ENCODE measurements at places on chromosomes 5 and 9.

- no peak for DNase-seq
Observed at GRCh38 chr9:37309136-37309535, 113.4 kb upstream of the GRHPR start.

- DNase-seq = no peak
Observed at GRCh38 chr9:75382126-75382525, 293.8 kb downstream of the OSTF1 start.

DNA sequence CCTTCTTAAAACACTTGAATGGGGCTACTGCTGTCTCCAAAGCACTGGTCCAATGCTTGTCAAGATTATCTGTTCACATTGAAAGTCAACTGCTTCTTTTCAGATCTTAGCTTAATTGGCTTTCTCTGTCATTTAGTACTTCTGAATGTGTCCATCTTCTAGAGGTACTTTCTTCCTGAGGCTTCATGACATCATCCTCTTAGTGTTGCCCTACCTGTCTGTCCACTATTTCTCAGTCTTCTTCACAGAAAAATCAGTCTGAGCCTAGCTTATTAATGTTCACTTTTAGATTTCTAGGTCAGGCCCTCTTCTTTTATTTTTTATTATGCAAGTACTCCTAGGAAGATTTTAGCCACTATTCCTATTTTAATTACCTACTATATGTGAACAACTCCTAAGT lies 899.9 kb downstream of the DTWD2 start:
- no peak for DNase-seq

DNA sequence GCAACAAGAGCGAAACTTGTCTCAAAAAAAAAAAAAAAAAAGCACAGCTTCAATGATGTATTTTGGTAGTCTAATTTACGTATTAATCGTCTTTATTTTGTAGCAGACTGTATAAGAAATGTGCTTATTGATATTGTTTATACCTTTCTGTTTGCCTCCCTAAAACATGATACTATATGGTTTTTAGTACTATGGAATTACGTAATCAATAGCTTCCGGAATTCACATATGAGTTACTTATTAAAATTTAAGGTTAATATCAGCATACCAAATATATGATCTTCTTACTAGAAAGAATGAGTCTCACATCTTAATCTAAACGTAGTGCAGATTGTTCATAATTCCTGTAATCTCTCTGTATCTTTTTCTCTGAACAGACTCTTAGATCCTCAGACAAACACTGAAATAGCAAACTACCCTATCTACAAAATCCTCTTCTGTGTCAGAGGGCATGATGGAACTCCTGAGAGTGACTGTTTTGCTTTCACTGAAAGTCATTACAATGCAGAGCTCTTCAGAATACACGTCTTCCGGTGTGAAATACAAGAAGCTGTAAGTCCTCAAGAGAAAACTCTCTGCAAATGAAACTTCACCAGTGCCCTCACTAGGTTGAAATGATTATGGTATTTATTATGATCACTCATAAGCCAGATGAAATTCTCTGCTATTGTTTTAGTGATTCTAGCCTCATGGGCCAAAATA lies 44.4 kb upstream of the GPR21 start:
- DNase-seq = no peak

DNA sequence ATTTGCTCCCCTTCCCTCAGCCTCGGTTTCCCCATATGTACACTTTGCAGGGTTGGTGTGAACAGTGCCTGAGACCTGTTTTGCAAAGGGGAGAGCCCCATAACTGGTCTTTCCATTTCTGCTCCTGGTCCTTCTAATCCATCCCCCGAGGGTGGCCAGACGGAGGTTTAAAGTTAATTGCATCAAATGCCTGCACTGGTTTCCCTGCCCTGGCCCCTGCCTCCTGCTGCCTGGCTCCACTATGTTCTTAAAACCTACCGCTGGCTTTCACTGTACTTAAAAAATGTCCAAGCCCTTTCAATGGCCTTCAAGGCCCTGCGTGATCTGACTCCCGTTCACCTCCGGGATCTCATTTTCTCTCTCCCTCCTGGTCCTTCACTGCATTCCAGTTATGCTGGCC lies 183.0 kb downstream of the RGS3 start:
- DNase-seq = no peak

All from AG08396 (cell line).